ENCODE measurements at places on chromosomes 3 and 15.

GRCh38 chr15:76433798-76434400 lies 97.3 kb downstream of the ISL2 start:
- no peak for DNase-seq

- DNase-seq: no peak
These were observed 1.5 kb downstream of the STXBP5L start for GRCh38 chr3:120909602-120909878.

- DNase-seq: no peak
These were observed 12.1 kb downstream of the TBC1D2B start for GRCh38 chr15:78065284-78065872.

GRCh38 chr15:101322854-101323477 lies 27.9 kb upstream of the SNRPA1 start:
- DNase-seq: no peak

DNA sequence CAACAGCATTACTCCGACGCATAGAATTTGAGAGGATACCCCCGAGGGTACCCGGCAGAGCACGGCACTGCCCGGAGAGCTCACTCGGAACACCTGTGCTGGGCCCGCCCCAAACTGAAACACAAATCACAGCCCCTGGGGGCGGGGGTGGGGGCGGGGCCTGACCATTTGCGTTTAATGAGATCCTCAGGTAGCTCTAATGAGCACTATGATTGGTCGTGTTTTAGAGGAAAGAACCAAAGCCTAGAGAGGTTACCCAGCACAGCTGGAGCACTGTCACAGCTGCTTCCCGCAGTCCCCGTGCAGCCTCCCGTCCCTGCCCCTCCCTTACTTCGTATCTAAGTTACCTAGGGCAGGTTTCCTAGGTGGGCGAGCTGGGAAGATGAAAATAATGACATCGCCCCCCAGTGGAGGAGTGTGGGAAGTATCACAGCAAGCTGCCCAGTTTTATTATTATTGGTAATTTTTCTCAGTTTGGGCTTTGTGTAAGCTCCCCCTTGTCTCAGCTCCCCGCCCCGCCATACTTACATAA lies 187.1 kb downstream of the PDE8A start:
- DNase-seq: no peak

DNA sequence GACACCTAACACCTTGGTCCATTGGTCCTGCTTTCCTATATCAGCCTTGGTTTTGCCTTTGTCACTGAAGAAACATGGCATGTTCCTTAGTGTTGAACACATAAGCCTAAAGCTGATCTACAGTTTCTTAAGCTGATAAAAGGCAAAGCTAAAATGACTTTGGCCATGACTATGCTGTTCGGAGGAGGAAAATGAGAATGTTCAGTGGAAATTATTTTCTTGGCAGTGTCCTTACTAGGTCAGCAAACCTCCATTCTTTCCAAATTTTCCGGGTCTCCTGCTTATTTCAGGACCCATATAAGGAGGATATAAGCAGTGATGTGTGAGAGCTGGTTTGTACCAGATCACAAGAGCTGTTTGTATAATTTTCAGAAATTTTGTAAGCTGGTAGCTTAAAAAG lies 832.9 kb upstream of the CFAP20DC start:
- no peak for DNase-seq

GRCh38 chr3:57998366-57999283 lies 9.6 kb upstream of the FLNB start:
- DNase-seq: no peak

DNA sequence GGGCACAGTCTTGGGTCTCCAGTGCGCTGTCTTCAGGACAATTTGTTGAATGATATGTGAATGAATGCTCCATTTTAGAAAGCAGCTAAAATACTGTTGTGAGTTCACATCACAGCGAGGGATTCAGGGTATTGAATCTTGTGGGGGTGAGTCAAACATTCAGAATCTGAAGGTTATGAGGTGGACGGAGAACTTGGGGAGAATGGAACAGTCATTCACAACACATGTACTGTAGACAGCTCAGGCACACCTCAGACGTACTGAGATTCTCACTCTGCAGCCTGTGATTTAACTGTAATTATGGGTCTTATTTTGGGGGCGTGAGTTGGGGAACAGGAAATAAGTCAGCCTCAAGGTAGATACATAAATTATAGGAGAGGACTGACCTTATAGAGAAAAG lies 13.9 kb downstream of the CRYBG3 start:
- no peak for DNase-seq

- no peak for DNase-seq
These were observed 160.0 kb downstream of the FRMD5 start for GRCh38 chr15:44034933-44035624.

DNA sequence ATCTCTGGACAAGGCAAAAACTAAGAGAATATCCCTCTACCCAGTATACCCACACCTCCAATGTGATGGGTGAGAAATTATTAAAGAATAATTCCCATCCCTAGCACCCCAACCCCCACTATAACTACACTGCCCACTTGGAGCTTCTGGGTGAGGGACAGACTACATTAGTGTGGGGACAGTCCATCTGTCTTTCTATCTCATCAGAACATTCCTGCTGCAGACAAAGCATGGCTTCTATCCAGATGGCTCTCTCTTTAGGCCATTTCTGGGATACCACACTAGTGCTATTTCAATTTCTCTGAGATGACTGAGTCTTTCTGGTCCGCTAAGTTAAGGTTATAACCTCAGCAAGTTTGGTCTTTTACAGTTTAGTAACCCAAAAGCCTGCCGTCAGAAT lies 6.6 kb downstream of the CSNK1G1 start:
- no peak for DNase-seq

DNA sequence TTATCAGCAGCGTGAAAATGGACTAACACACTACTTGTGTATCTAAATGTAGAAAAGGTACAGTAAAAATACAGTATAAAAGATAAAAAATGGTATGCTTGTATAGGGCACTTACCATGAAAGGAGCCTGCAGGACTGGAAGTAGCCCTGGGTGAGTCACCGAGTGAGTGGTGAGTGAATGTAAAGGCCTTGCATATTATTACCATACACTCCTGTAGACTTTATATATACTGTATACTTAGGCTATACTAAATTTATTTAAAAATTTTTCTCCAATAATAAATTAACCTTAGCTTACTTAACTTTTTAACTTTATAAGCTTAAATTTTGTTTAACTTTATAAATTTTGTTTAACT lies 67.2 kb upstream of the TSPAN3 start:
- no peak for DNase-seq

- DNase-seq: no peak
These were observed 22.5 kb downstream of the CCR4 start for GRCh38 chr3:32973982-32974381.
